Fibroblast of the aortic adventitia (primary cell): ENCODE measurements at places on chromosomes 5 and 9.
A peak's percentile ranks its signal among the peaks of the same experiment; 100 is the strongest.

DNA sequence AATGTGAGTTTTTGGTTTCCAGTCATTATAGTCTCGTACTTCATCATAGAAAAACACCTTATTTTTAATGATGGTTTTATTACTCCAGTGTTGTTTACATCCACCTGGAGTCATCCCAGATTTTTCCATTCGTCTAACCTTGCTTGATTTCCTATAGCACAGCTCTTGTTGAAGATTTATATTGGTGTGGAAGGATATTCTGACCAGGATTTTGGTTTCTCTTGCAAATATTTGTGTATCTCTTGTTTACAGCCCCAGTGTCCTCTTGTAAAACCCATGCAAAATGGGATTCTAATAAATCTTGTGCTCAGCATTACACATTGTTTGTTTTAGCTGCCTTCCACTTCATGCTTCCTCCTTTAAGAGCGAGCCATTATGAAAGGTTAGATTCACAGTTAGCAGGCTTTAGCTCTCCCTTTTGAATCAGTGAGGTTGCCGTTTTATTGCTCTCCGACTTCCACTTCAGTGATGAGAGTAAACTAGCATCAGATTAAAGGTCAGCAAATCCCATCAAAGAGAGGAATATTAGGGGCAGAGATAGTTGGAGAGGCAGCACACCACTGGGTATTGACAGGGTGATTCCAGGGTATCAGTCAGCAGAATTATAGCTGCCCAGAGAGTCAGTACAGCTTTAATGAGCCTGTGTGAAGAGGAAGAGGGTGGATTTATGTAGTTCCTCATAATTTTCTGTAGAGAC is 157.1 kb downstream of the PBX3 start:
- DNase-seq: peak; percentile 19

DNA sequence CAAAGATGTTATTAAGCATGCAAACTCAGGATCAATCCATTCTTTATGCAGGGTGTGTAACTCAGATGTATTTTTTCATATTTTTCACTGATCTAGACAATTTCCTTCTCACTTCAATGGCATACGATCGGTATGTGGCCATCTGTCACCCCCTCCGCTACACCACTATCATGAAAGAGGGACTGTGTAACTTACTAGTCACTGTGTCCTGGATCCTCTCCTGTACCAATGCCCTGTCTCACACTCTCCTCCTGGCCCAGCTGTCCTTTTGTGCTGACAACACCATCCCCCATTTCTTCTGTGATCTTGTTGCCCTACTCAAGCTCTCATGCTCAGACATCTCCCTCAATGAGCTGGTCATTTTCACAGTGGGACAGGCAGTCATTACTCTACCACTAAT is 435 bp downstream of the OR1J4 start:
- DNase-seq: no peak

DNA sequence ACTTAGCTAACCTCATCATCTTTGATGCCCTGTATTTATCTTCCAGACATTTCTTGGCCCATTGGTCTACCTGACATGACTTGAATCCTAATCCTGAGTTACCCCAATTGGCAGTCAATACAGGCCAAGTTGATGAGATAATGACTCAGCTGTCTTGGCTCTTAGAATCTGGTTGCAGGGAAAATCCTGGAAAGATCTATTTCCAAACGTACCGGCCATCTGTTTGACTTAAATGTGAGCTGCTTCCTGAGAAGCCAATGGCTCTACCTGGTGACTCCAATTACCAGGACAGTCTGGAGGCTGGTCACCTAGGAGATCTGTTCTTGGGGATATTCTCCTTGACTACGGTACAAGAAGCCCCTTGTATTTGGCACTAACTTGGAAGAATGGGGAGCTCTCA is 475.2 kb upstream of the BRINP1 start:
- DNase-seq: no peak

GRCh38 chr9:131335368-131335755 is 45.8 kb downstream of the PLPP7 start:
- DNase-seq: no peak

- DNase-seq: no peak
Observed at GRCh38 chr5:138964647-138965201, 89.6 kb upstream of the LRRTM2 start.

GRCh38 chr5:109410389-109411148 is 795 bp upstream of the PJA2 start:
- DNase-seq: peak; percentile 84

DNA sequence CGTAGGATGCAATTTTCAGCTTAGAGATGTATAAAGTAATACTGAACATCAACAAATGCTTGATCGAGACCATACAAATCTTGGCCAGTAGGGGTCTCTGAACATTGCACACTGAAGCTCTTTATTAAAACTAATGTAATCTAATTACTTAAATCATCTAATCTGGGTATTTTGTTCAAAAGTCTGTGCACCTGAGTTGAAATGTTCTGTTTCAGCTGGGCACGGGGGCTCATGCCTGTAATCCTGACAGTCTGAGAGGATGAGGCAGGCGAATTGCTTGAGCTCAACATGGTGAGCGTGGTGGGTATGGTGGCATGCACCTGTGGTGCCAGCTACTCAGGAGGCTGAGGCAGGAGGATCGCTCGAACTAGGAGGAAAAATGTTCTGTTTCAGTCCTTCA is 41.0 kb downstream of the ESM1 start:
- DNase-seq: peak; percentile 75

- no peak for DNase-seq
Observed at GRCh38 chr5:25544652-25545249, 900.0 kb upstream of the CDH10 start.

DNA sequence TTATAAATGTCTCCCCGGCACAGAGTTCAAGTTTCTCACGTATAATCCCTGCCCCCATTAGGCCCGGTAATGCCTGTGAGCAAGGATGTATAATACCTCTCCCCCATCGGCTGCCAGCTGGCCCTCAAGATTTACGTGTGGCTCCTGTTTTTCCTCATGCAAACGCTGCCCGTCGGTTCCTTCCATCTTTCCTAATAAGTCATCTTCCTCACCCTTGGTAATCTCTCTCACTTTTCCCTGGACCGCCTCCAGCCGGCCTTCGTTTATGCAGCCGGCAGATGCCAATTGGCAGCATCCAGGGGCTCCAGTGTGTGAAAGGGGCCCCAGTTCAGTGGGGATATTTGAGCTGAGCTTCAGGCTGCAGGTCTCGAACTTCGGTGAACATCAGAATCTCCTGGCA is 86.5 kb upstream of the NEURL1B start:
- DNase-seq: no peak

- peak; percentile 75 for DNase-seq
Observed at GRCh38 chr9:89661956-89662717, 57.3 kb downstream of the GADD45G start.

DNA sequence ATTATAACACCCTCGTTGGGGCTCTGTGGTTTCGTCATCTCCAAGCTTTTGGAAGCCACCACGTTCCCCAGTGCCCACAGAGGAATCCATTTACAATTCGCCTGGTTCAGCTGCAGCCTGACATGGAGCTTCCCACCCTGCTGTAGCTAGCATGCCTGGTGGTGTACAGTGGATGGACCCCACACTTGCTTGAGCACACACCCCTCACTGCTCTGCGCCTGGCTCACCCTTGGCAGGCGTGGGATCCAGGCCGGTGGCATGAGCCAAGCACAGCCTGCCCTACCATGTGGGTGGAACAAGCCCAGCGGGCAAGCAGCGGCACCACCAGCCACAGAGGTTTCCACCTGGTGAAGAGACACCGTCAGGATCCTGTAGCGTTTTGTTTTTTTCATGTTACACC is 1045.7 kb upstream of the CDH9 start:
- no peak for DNase-seq

DNA sequence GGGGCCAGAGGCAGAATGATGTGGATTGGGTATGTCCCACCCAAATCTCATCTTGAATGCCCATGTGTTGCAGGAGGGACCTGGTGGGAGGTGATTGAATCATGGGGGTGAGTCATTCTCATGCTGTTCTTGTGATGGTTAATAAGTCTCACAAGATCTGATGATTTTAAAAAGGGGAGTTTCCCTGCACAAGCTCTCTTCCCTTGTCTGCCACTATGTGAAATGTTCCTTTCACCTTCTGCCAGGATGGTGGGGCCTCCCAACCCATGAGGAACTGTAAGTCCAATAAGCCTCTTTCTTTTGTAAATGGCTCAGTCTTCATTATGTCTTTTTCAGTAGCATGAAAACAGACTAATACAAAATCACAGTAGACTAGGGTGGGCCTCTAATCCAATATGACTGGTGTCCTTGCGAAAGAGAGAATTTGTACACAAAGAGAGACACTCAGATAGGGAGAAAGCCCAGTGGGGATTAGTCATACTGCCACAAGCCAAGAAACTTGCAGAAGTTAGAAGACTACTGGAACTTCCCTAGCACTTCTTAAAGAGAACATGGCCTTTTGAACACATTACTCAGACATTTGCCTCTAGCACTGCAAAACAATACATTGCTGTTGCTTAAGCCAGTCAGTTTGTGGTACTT is 68.4 kb downstream of the ANXA1 start:
- peak; percentile 81 for DNase-seq

GRCh38 chr5:72621576-72621975 is 114.4 kb upstream of the ZNF366 start:
- DNase-seq: peak; percentile 26

- DNase-seq: peak; percentile 64
Observed at GRCh38 chr9:76895186-76895585, 10.7 kb downstream of the PRUNE2 start.

DNA sequence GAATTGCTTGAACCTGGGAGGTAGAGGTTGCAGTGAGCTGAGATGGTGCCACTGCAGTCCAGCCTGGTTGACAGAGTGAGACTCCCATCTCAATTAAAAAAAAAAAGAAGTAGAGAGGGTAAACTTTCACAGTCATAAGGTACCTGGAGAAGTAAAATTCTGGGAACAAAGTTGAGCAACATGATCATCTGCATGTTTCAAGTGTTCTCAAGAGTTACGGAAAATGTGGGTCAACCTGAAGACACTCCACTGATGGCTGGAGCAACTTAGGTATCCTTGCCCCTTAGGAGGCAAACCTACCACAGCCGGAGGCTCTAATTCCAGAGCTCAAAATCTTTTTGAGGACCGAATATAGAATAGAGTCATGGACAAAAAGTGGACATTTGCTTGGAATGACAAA is 370.8 kb upstream of the RFX3 start:
- no peak for DNase-seq

DNA sequence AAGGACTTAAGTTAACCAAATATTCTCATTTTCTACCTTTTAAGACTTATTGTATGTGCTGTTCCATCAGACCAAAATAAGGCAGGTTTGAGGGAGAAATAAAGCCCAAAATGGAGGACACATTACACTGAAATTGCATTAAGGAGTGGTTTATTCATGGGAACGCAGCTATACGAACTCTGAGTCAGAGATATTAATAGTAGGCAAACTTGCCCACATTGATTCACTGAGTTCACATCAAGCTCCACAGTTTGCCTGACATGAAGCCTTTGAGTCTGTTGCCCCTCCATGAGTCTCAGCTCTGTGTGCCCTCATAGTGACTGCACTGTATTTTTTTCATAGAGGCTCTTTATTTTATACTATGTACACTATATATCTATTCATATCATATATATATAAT is 135.0 kb upstream of the SNX2 start:
- no peak for DNase-seq

DNA sequence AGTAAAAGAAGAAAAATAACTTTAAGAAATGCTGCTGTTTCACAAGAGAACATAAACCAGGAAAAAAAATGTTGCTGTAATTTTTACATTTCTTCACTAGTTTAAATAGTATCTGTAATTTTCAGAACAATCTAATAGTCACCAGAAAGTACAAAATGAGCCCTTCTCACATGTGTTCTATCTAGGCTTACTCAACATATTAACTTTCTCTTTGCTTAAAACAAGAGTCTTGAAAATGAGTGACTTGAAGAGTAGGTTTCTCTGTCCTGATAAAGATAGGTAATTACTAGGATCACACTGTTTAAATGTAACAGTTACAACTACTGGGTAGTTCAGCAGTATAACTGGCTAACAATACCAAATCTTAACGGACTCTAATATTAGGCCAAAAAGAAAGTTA is 37.5 kb downstream of the CLINT1 start:
- DNase-seq: no peak

DNA sequence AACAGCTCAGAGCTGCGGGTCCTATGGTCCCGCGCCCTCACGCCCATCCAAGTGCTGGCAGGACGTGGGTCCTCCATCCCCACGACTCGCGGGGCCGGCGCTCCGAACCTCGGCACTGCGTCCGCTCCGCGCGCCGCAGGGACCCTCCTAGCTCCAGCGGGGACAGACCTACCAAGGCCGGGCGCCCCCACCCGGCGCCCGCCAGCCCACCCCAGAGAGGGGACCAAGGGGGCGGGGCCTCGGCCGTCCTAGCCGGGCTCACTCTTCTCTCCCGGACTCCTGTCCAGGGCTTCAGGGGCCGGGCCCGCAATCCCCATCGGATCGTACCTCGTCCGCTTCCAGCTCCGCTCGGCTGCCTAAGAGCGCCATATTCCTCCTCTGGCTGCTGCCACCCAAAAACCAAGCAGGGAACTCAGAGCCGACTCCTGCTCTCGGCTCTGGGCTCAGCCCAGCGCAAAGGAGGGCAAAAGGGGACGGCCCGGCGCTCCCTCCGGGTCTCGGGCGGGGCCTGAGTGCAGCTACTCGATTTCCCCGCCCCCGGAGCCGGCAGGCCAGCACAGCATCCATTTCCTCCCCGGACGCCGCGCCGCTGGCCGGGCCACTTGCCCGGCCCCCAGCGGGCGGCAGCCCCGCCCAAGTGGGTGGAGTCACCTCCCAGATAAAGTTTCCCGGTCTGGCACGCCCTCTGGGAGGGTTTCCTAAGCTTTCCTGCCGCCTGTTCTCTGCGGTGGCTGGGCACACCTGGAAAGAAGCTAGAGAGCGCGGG is at the start of gene TTC39B:
Gene TTC39B, minus strand, starts transcription at position 460 of the 766 bp plus-strand sequence. Its CDS starts 91 bp downstream, at position 369.
- peak; percentile 86 for DNase-seq

GRCh38 chr5:166349046-166349445 is 1942.4 kb upstream of the WWC1 start:
- no peak for DNase-seq

GRCh38 chr5:117454716-117455212 is 880.1 kb upstream of the SEMA6A start:
- no peak for DNase-seq

- no peak for DNase-seq
Observed at GRCh38 chr5:74578356-74579044, 62.0 kb downstream of the ENC1 start.

- DNase-seq: no peak
Observed at GRCh38 chr5:51860532-51861018, 477.3 kb downstream of the ISL1 start.

GRCh38 chr5:173866858-173867679 is 21.1 kb upstream of the CPEB4 start:
- no peak for DNase-seq

- peak; percentile 72 for DNase-seq
Observed at GRCh38 chr9:104682642-104683041, 11.7 kb upstream of the OR13D1 start.

DNA sequence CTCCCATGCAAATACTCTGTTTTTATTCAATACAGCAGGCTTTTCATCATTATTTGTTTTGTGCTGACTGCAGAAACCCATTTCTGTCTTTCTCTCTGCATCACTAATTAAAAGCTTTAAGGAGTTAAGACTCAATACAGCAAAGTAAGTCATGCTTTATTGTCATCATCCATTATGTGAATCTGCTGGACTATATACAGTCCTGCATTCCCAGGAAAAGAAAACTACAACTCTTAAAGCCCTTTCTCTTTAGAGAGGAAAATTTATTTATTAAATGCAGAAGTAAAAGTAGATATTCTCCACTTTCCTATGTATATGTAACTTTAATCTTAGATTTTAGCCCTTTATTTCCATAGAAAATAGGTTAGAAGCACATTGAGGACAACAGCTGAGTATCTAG is 706.6 kb upstream of the RGMB start:
- DNase-seq: peak; percentile 20

GRCh38 chr5:96839071-96839592 is 31.4 kb upstream of the ERAP1 start:
- no peak for DNase-seq

- DNase-seq: no peak
Observed at GRCh38 chr9:135339378-135339973, 140.1 kb upstream of the PPP1R26 start.
